ENCODE measurements at places on chromosomes 11 and 22.

- no peak for DNase-seq
These were observed 2.0 kb downstream of the PLEKHA7 start for GRCh38 chr11:17012179-17012578.

DNA sequence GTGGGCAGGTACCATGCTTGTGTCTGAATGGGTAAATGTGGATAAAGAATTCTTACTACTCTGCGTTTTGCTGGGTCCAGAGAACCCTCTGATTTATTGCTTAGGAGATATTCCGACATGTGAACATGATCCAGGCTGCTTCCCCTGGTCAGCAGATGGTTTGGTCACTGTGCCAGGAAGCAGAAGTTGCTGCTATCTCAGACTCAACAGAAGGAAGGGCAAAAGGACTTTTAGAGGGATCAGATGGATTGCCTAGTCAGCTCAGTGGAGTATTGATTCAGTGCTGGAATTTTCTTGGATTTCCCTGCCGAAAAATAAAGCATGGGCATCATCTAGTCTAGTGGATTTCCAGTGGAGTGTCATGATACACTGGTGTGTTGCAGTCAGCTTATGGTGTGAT, 440.1 kb downstream of the NTM start:
- DNase-seq = no peak

DNA sequence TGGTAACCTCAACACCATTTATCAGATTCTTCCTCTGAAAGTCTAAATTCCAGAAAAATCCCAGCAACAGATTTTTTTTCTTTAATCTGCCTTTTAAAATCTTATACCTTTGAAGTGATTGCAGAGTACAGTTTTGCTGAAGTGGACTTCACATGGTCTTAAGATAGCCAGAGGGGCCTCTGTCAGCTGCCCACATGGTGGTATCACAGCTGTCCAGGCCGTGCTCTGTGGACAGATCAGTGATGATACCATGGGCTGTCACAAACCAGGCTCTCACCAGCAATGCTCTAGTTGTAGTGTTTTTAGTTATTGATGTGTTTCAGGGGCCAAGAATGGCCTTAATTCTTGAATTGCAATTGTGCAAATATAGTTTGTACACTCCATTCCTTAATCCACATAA, 44.0 kb downstream of the PARVA start:
- no peak for DNase-seq

GRCh38 chr11:125320347-125321076, 156.0 kb downstream of the PKNOX2 start:
- DNase-seq = no peak

GRCh38 chr11:73347067-73347466, 29.1 kb upstream of the RELT start:
- no peak for DNase-seq

DNA sequence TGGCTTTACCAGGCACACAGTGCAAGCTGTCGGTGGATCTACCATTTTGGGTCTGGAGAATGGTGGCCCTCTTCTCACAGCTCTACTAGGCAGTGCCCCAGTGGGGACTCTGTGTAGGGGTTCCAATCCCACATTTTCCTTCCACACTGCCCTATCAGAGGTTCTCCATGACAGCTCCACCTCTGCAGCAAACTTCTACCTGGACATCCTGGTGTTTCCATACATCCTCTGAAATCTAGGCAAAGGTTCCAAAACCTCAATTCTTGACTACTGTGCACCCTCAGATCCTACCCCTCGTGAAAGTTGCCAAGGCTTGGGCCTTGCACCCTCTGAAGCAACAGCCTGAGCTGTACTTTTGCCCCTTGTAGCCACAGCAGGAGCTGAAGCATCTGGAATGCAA, 108.1 kb downstream of the SOX6 start:
- DNase-seq = no peak

GRCh38 chr22:50118557-50119168, 28.9 kb downstream of the MOV10L1 start:
- DNase-seq = peak; percentile 39

DNA sequence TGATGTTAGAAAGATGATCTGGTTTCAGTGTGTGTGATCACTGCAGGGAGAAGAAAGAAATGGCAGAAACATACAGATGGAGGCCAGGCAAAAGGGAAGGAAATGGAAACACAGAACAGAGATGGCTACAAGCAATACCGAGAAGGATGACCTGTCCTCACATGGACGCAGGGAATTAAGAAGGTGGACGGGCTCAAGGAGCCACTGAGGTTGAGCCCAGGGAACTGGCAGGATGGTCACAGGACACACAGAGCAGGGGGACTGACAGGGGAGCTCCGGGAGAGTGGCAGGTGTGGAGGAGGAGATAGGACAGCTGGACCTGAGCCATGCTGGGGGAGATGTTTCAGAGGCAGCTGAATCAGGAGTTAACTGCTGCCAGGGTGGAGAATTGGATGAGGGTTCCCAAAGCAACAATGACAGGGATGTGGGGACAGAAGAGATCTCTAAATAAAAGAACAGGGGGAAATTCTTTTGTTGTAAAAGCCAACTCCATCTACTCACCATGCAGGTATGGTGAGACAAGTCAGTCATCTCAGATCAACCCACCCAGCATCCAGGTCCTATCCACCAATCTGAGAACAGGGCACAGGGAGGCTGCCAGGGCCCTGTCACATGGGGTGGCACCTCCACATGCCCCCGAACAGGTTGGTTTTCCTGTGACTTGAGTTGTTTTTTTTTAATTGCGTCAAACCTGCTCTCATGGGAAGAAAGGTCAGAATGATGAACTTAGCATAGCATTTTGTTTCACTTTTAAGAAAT, 26.3 kb downstream of the KLHL22 start:
- no peak for DNase-seq

GRCh38 chr11:3626250-3626960, 15.4 kb downstream of the ART5 start:
- DNase-seq = no peak

DNA sequence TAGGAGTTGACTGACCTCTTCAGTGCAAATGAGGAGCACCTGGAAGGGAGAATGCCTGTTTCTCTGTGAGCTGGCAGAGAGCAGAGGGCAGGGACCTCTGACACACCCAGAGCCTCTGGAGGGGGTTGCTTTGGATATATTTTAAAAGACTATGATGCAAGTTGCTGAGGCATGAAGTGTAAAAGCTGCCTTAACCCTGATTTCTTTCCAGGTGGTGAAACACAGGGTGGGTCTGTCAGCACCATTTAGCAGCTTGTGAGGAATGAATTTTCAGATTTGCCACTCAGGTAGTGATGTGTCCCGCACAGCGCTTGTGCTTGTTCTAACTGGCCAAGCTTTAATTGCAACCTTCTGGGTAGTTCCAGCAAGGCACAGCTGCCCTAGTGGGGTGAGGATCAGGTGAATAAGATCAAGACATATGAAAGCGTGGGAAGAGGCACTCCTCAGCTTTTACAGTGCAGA, 90.2 kb downstream of the SWAP70 start:
- no peak for DNase-seq

DNA sequence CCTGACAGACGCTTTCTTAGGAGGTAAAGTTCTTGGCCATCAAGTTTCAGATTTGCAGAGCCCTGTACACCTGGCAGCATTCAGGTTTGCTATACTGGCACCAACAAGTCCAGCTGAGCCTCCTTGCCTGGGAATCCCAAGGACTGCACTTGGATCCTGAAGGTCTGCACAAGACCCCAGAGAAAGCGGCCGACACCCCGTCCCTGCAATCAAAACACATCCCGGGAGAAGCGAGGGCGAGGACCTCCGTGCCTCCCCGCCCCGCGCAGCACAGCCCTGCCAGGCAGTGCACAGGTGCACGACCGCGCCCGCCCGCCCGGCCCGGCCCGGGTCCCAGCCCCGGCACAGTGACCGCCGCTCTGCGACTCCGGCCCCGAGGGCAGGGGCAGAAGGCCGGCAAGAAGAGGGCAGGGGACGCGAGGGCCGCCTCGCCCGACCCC, 559 bp downstream of the MRTFA start:
- DNase-seq = no peak

GRCh38 chr11:3073029-3073435, 15.8 kb upstream of the CARS1 start:
- no peak for DNase-seq

- DNase-seq = no peak
These were observed 3.4 kb downstream of the SLC17A6 start for GRCh38 chr11:22341588-22341931.

DNA sequence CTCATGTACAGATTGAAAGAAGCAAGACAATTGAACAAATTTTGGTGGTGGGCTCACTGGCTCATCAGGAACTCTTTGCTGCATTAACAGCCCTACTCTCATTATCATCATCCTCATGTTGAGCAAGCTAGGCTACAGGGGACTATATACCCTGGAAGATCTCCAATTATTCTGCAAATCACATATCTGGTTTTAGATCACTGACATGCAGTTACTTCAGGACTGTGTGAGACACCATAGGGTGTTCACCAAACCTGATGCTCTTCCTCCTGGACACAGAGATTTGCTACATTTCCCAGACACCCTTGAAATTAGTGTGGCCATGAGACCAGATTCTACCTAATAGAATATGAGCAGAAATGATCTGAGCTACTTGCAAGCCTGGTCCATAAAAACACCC, 23.0 kb upstream of the ME3 start:
- no peak for DNase-seq

DNA sequence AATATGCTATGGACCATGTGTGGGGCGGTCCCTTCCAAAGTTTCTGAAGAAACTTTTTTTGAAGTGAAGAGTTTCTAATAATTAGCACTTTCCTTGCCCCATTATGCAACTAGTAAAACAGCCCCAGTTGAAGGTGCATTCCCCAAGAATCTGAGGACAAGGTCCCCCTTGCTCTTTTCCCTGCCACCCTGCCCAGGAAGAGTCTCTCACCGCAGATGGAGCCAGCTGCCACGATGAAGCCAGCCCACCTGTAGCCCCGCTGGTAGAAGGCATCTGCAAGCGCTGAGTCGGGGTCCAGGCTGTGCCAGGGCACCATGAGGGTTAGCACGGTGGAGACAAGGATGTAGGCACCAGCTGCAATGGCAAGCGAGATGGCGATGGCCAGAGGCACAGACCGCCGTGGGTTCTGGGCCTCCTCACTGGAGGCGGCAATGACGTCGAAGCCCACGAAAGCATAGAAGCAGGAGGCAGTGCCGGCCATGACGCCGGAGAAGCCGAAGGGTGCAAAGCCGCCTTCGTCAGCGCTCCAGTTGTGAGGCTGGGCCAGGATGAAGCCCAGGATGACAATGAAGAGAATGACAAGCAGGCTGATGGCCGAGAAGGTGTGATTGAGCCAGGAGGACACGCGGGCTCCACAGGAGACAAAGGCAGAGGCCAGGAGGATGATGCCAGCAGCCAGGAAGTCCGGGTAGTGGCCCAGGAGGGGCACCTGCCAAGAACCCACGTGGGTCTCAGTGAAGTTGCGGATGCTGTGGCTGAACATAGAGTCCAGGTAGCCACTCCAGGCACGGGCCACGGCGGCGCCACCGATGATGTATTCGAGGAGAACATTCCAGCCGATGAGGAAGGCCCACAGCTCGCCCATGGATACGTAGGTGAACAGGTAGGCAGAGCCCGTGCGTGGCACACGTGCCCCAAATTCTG, 1.5 kb downstream of the SLC7A4 start:
- no peak for DNase-seq

DNA sequence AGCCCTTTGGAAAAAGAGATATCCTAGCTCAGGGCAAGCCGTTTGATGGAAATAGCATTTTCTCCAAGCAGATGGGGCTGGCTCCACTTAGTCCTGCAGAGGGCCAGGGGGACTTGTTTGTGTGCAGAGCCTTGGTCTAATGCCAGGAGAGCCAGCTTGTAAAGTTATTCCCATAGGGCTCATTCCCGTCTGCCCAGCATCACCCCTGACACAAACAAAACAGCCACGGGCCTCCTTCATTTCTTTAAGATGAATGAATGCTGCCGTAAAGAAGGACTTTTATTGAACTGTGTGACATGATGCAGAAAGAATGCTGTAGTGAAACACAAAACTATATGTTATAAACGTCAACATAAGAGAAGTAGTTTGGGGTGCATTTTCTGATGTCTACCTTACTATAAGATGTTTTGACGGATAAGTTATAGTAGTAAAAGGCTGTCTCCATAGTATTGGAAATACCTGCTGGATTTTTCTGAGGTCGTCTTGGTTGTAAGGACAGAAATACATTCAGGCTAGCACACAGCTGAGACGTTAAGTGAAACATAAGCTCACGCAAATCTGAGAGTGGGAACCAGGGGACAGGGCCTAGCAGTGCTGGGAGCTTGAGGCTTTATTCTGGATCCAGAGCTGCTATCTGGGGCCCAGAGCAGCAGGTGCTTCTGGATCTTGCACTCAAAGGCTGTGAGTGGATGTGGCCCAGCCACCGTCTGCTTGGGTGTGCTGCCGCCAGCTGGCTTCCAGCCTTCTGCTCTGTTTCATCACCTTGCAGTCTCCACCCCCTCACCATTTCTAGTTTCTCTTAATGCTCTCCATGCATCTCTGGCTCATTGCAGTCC, 53.3 kb downstream of the NCAM1 start:
- DNase-seq = no peak

DNA sequence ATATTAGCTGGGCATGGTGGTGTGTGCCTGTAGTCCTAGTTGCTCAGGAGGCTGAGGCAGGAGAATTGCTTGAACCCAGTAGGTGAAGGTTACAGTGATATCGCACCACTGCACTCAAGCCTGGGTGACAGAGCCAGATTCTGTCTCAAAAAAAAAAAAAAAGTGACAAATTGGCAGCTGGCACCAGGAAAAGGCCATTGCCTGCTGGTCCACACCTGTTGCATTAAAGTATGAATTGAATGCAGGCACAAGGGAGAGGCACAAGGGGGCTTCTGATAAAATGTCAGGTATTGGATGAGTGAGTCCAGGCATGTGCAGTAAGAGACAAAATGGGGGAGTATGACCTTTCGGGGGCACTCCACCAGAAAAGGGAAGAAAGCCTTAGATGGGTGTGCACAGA, 28.2 kb downstream of the ZNF70 start:
- DNase-seq = no peak

DNA sequence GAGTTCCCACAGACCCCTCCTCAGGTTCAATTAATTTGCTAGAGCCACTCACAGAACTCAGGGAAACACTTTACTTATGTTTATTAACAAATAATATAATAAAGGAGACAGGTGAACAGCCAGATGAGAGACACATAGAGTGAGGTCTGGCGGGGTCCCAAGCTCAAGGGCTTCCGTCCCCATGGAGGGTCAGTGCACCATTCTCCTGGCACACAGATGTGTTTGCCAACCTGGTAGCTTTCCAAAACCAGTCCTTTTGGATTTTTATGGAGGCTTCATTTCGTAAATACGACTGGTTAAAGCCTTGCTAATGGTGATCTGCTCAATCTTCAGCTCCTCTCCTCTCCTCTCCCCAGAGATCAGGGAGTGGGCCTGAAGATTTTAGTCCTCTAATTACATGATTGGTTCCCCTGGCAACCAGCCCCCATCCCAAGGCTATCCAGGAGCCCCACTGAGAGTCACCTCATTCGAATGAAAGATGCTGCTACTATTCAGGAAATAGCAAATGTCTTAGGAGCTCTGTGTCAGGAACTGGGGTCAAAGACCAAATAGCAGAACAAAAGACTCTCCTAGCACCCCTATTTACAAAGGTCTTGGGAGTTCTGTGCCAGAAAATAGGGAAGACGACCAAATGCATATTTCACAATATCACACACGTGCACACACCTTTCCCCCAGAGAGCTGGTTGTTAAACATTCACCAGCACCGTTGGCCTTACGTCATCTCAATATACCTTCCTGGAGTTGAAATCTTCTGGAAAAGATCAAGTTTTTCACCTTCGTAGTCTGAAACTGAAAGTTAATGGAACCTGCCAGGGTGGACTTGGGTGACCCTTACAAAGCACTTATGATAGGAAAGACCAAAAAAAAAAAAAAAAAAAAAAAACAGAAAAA, 23.8 kb upstream of the CAPRIN1 start:
- no peak for DNase-seq

Measured in HS-5 (cell line).